ENCODE measurements at places on chromosomes 2 and 18.

DNA sequence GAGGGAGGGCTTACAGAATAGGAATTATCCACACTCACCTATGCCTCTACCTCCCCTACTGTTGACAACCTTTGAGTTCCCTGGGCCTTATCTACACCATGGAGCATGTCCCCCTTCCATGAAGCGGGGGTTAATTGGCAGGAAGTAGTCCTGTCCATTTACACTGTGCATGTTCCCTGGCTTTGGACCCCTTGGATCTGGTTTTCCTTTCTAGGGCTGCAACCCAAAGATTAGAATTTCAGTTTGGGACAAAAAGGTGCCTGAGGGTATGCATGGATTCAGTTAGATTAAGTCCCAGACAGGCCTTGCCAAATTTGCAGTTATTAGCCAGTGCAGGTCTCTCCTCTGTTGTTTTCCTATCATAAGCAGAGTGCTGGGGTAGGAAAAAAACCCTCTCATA, 180.3 kb downstream of the CMPK2 start:
- DNase-seq: no peak

- DNase-seq: no peak
These were observed 77.3 kb downstream of the TEX51 start for GRCh38 chr2:126975671-126976655.

DNA sequence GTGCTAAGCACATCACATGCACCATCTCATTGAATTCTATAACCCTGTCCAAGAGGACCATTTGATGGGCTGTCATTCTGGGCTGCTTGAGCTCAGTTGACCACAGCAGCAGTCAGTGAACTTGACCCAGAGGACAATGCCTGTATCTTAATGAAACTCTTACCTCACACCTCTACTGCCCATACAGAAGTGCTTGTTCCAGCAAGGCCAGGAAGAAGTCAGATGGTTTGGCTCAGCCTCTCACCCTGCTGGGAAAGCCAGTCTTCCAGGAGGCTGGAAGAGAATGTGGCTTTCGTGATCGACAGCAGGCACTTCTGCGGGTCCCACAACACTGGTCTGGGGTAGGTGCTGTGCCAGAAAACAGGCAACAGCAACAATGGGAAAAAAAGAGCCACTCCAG, 47.3 kb downstream of the CFAP221 start:
- no peak for DNase-seq

GRCh38 chr2:119694845-119695521, 16.0 kb downstream of the TMEM177 start:
- no peak for DNase-seq

DNA sequence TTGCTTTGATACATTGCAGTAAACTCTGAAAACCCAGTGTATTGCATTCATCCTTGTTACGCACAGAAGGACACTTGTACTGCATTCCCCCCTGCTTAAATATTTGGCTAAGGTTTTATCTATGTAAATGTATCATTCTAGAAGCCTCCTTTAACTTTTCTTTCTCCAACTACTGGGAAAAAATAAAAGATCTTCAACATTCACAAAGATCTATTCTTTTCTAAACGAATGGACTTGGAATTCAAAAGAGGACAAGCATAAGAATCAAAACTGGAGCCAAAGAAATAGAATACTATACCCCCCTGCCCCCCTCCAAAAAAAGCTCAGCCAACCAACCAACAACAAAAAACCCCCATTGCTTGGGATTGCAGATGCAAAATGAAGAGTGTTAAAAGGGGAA, 136.9 kb downstream of the EPHA4 start:
- DNase-seq: no peak

DNA sequence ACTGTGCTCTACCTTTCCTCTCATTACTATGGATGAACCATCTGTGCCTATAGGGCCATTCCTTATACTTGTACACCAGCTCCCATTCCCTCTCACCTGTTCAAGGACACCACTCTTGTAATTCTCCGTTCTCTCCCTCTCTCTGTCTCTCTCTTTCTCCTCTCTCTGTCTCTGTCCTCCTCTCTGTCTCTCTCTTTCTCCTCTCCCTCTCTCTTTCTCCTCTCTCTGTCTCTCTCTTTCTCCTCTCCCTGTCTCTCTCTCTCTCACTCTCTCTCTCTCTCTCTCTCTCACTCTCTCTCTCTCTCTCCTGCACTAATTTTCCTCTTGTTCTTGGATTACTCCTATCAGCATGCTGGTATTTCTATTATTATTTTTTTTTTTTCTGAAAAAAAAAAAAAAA, 78.9 kb upstream of the RMDN2 start:
- no peak for DNase-seq

DNA sequence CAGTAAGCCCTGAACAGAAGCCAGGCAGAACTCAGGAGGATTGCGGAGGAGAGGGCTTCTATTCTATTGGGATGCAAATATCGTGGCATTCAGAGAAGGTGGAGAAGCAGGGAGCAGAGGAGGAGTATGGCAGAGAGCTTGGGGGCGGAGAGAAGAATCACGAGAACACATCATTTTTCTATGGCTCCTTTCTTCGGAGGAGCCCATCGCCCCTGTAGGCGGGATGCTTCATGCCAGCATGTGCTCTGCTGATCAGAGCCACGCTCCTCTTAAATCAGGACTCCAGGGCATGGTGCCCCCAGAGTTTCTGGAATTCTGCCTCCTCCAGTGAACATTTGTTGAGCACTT, 71.1 kb downstream of the CIB4 start:
- no peak for DNase-seq

GRCh38 chr2:230798769-230799399, 65.9 kb upstream of the ITM2C start:
- peak; percentile 55 for DNase-seq

Data from AML-193 (cell line).